ENCODE measurements at places on chromosomes 2 and 18.
A peak's percentile ranks its signal among the peaks of the same experiment; 100 is the strongest.

DNA sequence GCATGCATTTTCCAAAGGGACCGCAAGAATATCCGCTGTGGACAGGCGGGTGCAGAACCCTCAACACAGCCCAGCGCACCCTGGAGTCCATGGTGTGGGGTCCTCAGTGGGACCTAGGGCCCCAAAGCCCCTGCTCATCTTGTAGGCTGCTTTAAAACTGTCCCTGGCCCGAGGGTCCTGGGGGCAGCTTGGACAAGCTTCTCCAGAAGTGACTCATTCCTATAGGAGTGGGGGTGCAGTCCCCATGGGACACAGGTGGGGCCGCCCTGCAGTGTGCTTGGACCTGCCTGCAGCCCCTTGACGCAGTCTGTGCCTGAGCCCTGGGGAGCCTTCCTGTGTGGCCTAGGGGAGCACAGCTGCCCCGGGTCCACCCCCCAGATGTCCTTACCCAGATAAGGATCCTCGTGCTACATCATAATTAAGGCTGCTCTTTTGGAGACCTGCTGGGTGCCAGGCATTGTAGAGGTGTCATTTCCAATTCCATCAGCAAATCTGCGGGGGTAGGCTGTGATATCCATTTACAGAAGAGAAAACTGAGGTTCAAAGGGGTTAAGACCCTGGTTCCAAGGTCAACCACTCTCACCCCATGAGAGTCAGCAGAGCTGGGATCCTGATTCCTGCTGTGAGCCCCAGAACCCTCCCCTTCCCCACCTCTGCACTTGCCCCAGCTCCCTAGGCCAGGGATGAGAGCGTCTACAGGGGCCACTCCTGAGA is 1.7 kb upstream of the HS6ST1 start:
- DNase-seq = no peak

DNA sequence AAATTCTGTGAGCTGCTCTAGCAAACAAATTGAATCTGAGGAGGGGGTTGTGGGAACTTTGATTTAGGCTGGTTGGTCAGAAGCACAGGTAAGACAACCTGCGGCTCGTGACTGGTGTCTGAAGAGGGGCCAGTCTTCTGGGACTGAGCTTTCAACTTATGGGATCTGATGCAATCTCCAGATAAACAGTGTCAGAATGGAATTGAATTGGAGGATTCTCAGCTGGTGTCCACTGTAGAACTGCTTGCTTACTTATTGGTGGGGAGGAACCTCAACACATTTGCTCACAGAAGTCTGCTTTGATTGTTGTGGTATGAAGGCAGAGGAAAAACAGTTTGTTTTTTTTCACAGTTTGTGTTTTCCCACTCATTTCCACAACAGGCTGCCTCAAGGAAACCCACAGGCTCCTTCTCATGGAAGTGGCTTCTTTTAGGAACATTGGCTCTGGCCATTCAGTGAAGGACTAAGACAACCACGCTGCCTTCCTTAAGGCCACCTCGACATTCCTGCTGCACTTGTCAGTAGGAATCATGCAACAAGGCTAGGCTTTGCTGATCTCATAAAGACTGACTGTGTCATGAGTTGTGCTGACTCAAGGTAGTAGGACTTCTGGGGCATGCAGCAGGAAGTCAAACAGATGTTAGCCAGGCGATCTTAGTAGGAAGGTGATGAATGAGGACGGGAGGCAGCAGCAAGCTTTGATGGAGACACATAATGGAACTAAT is 104.7 kb downstream of the TSN start:
- DNase-seq = no peak

GRCh38 chr2:240956171-240956934 is 42.1 kb upstream of the SNED1 start:
- DNase-seq = no peak

GRCh38 chr2:11746807-11747459 is 501 bp downstream of the LPIN1 start:
- no peak for DNase-seq

GRCh38 chr2:111068435-111069058 is 52.2 kb upstream of the BCL2L11 start:
- DNase-seq = peak; percentile 38

DNA sequence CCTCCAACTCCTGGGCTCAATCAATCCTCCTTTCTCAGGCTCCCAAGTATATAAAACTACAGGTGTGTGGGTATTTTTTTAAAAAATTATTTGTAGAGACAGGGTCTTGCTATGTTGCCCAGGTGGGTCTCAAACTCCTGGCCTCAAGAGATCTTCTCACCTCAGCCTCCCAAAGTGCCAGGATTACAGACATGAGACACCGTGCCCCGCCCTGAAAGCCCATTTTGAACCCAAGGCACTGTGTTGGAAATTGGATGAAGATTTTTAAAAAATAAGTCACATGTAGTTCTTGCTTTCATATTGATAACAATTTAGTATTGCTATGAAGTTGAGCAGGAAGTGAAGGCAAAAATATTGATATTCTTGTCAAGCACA is 472.5 kb upstream of the TNP1 start:
- no peak for DNase-seq

DNA sequence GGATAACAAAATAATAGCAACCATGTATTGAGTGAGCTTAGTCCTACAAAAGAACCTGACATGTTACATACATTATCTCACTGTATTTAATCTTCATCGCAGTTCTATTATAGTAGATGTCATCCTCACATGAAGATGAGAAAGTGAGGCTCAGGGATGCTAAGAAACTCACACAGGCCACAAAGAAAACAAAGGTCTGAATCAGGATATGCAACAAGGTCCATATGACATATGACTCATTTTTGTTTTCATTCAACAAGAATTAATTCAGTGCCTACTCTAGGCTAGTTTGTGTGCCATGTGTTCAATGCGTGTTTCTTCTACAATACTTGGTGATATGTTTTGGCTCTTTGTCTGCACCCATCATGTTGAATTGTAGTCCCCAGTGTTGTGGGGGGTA is 219.7 kb upstream of the EPHA4 start:
- DNase-seq = no peak

- no peak for DNase-seq
These were observed 72.1 kb upstream of the DSG1 start for GRCh38 chr18:31245820-31246219.

GRCh38 chr2:54522624-54523281 is 66.6 kb downstream of the SPTBN1 start:
- DNase-seq = peak; percentile 61

DNA sequence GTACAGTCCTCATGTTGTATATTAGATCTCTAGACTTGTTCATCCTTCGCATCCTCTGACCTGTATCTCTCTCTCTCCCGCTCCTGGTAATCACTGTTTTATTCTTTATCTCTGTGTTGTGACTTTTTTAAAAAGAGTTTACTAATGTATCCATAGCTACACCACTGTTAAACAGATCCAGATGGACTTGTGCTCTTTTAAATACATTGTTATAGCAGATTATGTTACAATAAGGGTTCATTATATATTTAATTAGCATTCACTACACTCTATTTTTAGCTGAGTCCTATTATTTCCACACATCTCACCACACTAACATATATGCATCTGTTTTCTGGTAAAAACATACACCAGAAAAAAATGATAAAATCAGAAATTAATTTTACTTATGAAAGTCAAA is 90.5 kb downstream of the RBM43 start:
- DNase-seq = no peak

- DNase-seq = peak; percentile 36
These were observed 106.2 kb downstream of the LPIN1 start for GRCh38 chr2:11852526-11853196.

DNA sequence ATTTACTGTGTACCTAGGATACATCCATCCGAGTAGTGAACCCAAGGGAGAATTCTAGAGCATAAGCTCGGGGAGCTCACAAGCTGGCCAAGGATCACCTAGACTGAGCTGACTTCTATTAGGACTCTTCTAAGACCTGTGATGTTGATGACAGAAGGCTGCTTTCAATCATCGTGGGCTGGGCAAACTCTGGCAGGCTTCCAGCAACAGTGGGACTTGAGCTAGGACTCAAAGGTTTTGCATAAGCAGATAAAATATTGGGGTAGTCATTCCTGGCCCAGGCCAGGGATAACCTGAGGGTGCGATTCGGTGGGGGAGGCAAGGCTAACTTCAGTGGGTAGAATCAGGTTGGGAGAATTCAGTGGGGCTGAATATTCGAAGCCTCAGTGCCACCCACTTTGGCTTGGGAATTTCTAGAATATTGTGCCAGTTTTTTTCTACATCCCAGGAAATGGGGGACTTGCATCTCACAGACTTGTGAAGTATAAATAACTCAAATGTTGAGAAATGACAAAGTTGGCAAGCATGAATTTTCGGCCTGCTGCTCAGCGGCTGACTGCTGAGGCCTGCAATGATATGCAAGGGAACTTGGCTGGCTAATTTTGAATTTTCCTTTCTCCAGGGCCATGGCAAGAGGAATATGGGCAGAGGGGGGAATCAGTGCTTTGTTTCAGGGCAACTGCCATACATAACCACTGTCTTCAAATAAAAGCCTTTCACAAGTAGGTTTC is 274.3 kb downstream of the PRKCE start:
- no peak for DNase-seq

DNA sequence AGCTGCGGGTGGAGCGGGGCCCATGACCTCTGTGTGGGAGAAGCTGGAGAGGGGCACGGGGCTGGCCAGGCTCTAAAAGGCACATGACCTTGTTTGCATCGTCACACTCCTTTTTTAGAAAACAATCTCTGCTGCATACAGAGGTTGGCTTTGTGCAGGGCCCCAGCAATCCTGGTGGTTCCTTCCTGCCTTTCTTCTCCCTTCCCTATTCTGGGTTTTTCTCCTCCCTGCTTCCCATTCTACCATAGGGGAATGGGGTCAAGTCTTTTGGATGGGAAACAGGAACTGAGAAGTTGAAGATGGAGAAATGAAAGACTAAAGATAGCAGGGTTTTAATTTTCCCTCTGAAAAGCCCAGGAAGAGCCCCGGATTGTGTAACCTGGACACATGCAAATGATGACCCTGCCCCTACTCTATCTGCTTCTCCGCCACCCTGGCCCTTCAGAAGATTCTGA is 53.9 kb downstream of the ASAP2 start:
- no peak for DNase-seq

DNA sequence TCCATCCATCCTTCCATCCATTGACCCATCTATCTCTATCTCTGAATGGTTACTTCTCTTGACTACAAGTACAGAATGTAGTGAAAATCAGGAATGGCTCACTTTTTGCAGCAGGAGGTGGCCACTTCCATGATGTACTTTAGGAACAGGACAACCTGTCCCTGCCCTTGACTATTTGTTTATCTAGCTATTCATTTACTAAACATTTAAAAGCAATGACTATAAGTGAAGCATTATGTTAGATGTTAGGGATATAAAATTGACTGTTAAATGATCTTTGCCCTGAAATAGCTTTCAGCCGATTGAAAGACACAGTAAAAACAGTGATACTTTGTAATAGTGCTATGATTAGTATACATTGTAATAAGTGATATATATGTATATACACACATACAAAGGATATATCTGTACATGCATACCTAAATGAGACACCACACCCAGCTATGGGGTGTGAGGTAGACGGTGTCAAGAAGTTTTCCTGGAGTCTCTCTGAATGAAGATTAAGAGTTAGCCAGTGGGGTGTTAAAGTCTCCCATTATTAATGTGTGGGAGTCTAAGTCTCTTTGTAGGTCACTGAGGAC is 68.5 kb downstream of the C18orf54 start:
- DNase-seq = no peak

GRCh38 chr2:106011380-106011779 is 182.7 kb downstream of the UXS1 start:
- DNase-seq = no peak

DNA sequence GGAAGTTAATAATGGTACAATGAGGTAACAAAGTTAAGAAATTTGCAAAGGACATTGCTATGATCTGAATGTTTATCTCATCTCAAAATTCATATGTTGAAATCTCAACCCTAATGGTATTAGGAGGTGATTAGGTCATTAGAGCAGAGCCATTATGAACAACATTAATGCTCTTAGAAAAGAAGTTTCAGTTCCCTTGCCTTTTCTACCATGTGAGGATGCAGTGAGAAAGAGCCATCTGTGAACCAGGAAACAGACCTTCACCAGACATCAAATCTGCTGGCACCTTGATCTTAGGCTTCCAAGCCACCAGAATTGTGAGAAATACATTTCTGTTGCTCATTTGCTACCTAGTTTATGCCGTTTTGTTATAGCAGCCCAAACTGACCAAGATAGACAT is 757.6 kb downstream of the NR4A2 start:
- DNase-seq = no peak

GRCh38 chr2:73289304-73289703 is 4.0 kb downstream of the EGR4 start:
- no peak for DNase-seq

DNA sequence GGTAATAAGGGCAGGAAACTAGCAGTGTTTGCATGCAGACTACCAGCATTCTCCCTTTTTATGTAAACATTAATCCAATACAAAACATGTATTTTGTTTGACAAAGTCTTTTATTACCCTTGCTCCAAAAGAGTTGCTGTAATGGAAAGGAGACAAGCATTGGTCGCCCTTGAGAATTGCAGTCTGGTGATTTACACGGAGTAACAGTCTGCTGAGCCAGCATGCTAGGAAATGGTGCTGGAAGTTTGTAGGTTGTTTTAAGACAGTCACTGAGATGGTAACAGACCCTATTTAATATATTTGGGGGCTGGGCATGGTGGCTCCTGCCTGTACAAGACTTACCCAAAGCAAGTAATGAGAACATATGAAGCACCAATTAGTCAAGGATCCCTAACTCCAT is 2.8 kb upstream of the PRKCE start:
- DNase-seq = no peak

- no peak for DNase-seq
These were observed 2114.6 kb upstream of the PIK3C3 start for GRCh38 chr18:39840406-39840805.

DNA sequence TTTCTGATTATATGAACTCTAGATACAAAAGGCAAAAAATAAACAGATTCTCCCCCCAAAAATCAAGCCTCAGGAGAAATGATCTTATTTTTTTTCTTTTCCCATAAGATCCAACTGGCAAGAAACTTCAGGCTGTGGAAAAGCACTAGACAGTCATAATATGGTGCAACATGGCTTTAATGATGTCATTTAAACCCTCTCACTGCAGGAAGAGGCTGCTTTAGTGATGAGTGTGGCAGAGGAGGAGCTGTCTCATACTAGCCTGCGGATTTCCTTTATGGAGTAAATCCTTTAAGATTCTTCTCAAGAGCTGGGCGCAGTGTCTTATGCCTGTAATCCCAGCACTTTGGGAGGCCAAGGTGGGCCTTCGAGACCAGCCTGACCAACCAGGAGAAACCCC is 83.3 kb upstream of the CD28 start:
- no peak for DNase-seq

DNA sequence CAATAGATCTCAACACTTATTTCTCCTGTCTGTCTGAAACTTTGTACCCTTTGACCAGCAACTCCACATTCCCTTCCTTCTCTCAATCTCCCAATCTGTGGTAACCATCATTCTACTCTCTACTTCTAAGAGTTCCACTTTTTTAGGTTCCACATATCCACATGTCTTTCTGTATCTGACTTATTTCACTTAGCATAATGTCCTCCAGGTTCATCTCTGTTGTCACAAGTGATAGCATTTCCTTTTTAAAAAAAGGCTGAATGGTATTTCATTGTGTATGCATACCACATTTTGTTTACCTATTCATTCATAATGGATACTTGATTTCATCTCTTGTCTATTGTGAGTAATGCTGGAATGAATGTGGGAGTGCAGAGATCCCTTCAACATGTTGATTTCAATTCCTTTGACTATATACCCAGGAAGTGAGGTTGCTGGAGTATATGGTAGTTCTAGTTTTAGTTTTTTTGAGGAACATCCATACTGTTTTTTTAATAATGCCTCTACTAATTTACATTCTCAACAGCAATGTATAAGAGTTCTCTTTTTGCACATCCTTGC is 18.8 kb upstream of the MMADHC start:
- no peak for DNase-seq

- DNase-seq = no peak
These were observed 176.8 kb downstream of the RTP5 start for GRCh38 chr2:242046206-242046826.
